Myocyte (in vitro differentiated cells): ENCODE measurements at places on chromosomes 6 and 20. TPM values are rescaled to one million over a fixed set of nuclear protein-coding genes. Genes with fewer than 3 reads are reported as not detected.

Gene SLC32A1
- total RNA-seq: not detected in 2 replicates

Gene MAPK13
- total RNA-seq: 0.62 and 0.80 TPM in 2 replicates

Gene GSTA2
- not detected in 2 replicates for total RNA-seq

Gene MAN1A1
- 17.7 and 18.7 TPM in 2 replicates for total RNA-seq

Gene MDC1
- 8.0 and 8.2 TPM in 2 replicates for total RNA-seq

Gene MAS1
- total RNA-seq: under 0.01 TPM in 1 of 2 replicates, not detected in the other

Gene PSMB8
- total RNA-seq: 30.7 and 36.0 TPM in 2 replicates

DNA sequence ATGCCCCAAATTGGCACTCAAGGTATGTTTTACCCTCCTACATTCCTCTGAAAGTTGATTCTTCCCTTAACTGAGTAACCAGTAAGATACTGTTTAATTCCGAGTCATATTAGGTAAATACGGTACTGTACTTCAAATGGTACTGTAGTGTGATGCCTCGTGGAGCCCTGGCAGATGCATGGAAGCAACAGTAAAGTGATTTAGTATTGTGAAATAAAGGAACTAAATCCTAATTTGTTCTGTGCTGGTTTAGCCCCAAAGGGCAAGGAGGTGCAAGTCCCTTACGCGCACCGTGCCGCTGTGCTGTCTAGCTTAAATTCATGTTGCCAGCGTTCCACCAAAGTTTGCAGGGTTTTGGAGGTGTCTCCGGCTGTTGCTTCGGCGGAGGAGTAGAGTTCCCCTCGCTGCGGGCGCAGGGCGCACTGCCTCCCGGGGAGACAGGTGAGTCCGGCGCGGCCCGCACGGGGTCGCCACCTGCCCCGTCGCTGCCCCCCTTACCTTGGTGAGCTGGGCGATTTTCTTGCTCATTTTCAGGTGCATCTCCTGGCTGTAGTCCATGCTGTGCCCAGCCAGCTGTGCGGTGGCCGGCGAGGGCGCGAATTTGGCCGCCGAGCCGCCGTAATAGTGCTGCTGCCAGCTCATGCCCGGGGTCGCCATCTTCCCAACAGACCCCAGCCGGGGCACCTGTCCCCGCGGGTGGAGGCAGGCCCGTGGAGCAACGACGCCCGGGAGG is 655 bp downstream of the FAM184A start:
- DNase-seq: no peak

GRCh38 chr6:132060591-132060990 is 109.4 kb upstream of the CCN2 start:
- no peak for DNase-seq

DNA sequence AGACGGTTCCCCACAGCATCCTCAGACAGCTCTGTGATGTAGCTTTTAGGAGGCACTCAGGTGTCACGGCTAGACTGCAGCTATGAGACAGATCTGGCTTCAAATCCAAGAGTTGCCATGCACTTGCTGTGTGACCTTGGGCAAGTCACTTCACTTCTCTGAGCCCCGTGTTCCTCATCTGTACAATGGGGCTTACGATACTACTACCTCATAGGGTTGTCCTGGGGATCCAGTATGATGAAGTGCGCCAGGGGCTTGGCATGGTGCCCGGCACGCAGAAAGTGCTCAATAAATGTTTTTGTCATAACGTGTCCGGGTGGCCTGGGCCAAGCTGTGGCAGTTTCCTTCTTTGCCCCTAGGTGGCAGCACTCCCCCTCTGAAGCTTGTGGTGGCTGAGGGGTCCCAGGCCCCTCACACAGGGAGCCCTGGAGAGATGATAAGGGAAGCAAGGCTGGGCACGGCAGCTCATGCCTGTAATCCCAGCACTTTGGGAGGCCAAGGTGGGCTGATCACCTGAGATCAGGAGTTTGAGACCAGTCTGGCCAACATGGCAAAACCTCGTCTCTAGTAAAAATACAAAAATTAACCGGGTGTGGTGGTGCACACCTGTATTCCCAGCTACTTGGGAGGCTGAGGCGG is 19.1 kb upstream of the CHMP4B start:
- peak; percentile 32 for DNase-seq

GRCh38 chr6:135038335-135038734 is 16.3 kb downstream of the HBS1L start:
- no peak for DNase-seq

GRCh38 chr6:3804964-3805363 is 44.2 kb upstream of the FAM50B start:
- DNase-seq: no peak

DNA sequence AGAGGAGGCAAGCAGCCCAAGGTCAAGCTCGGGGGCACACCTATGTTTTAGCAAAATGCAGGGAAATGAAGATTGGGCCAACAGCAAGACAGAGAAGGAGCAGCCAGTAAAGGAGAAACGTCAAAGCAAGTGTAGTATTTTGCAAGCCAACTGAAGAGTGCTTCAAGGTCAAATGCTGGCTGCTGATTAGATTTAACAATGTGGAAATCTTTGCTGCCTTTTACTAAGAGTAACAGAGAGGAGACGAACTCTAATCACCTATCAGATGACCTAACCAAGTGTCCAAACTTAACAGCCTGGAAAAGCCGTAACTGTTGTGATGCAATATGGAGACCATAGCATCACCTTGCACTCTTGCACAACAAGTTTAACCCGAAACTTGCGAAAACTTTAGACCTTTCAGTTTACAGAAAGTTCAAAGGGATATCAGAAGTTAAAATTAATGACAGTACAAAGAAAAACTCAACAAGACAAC is 30.4 kb downstream of the AKIRIN2 start:
- no peak for DNase-seq

GRCh38 chr6:96889146-96889545 is 8.5 kb downstream of the NDUFAF4 start:
- DNase-seq: no peak

GRCh38 chr20:24676978-24677370 is 207.5 kb downstream of the SYNDIG1 start:
- no peak for DNase-seq

GRCh38 chr20:14889496-14890255 is 552.3 kb upstream of the FLRT3 start:
- no peak for DNase-seq

DNA sequence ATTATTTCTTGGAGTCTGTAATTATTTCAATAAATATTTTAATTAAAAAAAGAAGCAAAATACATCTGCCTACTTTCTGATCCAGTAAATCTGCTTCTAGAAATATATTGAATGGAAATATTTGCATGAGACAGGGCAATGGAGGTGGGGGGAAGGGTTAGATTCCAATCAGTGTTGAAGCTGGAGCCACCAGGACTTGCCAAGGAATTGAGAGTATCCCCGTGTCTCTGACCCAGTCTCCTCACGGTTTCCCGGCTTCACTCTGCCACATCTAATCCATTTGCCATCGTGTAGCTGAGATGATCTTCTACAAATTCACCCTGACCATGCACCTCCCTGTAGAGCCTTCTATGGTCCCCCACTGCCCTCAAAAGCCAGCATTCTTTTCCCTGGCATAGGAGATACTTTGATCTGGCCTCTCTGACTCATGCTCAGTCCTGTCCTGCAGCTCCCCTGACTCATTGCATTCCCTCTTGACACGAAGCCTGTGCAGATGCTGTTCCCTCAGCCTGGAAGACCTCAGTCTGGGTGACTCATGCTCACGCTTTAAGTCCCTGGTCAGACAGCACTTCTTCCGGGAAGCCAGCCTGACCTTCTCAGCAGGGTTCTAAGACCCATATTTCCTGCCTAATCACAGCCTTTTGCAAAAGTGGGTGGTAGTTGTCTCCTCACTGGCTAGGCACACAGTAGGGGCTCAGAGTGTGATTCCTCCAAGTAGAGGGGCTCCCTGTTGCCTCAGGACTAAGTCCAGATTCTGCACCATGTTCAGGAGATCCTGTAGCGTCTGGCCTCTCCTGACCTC is 23.0 kb upstream of the FKBP1A start:
- DNase-seq: peak; percentile 89

DNA sequence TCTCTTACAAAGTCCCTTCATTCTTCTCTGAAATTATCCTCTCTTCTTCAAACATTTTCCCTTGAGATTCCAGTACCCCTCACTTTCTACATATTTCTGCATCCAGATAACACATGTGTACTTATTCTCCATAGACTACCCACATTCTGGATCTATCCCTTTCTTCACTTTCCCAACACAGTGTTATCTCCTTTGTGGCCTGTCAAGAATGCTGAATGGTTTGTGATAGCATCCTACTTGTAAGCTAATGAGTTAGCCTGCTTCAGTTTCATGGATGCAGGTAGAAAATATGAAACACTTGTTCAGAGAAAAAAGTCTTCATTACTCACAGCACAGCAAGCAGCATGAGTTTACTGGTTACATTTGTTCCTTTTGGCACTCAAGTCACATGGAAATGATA is 245.4 kb downstream of the HTR1B start:
- no peak for DNase-seq
